ENCODE measurements at places on chromosomes 4 and X.

DNA sequence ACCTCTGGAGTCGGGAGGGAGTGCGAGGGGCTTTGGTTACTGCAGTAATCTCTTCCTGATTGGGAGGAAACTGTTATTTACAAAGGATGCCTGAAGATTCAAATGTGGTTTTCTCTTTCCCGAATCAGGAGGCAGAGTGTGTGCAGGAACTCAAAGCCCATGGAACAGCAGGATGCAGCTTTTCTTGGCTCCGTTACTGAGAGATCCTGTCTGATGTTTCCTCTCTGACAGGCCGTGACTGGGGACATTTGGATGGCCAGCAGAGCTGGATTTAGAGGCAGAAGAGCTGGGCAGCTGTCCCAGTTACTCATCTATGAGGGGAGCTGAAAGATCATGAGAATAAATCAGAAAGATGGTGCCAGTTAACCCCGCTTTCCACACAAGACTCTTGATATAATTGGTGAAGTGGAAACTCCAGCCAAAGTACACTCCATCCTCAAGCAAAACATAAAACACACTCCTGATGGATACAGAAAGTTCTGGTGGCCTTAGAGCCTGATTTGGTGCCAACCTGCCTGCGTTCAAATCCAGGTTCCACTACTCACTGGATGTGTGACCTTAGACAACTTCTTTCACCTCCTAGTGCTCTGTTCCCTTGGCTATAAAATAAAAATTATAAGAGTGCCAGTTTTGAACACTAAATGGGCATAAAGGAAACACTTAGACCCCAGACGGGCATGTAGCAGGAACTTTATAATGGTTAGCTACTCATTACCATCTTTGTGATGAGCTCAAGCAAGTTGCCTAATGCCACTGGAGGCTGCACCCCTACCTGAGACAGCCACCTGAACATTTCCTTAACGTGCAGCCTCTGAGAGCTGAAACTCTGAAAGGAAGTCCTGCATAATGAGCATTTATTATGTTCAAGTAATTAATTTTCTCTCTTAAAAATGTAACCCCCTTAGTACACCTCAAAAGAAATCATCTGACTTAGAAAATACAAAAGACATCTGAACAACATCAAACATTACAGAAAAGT is 349.0 kb upstream of the GATB start:
- DNase-seq: no peak

- no peak for DNase-seq
These were observed 508.7 kb downstream of the TRIML1 start for GRCh38 chr4:188647820-188648370.

DNA sequence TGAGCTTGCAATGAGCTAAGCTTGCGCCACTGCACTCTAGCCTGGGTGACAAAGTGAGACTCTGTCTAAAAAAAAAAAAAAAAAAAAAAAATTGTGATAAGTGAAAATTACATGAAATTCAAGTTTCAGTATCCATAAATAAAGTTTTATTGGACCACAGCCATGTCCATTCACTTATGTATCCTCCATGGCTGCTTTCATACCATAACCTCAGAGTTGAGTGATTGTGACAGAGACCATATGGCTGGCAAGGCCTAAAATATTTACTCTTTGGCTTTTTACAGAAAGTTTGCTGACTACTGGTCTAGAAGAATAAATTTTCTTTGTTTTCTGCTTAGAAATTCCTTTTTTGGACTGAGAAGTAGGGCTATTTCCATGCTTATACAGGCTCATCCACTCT is 11.8 kb upstream of the SHISA3 start:
- no peak for DNase-seq

GRCh38 chr4:119695216-119695615 is 66.6 kb upstream of the PDE5A start:
- DNase-seq: no peak

GRCh38 chrX:31563792-31564191 is 492.0 kb upstream of the FTHL17 start:
- no peak for DNase-seq

DNA sequence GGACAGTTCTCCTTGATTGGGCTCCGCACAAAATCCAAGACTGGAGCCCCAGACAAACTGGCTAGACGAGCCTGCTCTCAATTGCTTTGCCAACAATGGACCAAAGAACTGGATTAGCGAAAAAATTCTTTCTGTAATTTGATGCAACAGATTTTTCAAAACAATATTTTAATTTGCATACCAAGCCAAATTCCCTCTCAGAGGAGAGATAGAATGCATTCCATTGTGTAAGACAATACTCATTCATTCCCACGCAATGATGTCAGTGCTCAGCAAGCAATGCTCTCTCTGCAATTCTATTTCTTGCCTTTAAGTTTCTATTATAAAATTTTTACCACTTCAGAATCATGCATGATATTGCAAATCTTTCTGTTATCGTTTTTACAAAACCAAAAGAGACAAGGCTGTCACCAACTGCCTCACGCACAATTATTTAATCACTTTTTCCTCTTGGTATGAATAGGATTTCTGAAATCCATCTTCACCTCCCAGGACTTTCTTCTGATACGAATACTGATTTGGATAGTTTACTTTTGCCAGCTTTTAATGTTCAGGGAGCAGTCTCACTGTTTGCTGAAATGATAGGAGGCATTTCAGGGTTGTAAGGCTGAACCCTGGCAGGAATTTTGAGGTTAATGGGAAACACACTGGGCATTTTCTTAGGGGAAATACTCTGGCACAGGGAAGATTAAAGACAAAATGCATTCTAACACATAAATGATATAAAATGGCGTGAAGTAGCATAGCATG is 46.1 kb upstream of the HCCS start:
- DNase-seq: no peak

DNA sequence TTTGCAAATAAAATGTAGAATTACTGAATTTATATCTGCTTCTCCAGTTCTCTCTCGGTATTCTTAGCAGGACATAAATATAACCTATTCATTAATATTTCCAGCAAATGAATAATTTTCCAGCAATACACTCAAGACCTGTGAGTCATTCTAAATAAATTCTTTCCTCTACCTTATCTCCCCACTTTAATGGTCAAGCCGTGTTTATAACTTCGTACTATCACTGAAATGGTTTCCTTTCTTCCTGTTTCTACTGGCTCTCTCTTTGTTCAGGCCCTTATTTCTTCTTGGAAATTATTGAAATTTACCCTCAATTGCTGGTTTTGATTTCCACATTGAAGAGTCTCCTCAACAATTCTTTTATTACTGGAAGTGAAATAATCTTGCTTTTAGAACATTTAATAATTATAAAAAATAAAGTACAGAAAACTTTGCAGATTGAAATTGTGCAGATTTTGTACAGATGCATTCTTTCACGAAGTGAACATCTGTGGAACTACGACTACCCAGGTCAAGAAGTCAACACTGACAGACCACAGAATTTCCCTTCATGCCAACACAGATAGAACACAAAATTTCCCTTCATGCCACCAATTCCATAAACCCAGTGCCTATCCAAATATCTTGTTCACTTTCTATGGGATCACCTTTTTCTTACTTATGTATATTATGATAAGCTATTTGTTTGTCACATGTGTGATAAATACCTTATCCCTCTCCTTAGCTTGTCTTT is 205.7 kb downstream of the FAT4 start:
- no peak for DNase-seq

GRCh38 chr4:102529977-102530376 is 28.8 kb downstream of the NFKB1 start:
- no peak for DNase-seq

GRCh38 chrX:75648803-75649588 is 126.2 kb upstream of the ZDHHC15 start:
- no peak for DNase-seq

GRCh38 chrX:124344246-124344645 is 2.1 kb upstream of the SH2D1A start:
- DNase-seq: no peak

- no peak for DNase-seq
These were observed 643.9 kb downstream of the TRIML1 start for GRCh38 chr4:188783175-188783574.

- no peak for DNase-seq
These were observed 36.3 kb downstream of the IL21 start for GRCh38 chr4:122584519-122584918.

- DNase-seq: no peak
These were observed 147.9 kb downstream of the CHIC2 start for GRCh38 chr4:53916431-53916889.

- DNase-seq: peak; percentile 87
These were observed at the start of gene SPRY1 for GRCh38 chr4:123396307-123397143. SPRY1 (plus strand) TSS chr4:123396795; CDS start chr4:123401592, 4,797 bp downstream.

GRCh38 chr4:174983128-174983750 is 65.1 kb downstream of the ADAM29 start:
- no peak for DNase-seq

- DNase-seq: no peak
These were observed 25.9 kb downstream of the PLAC1 start for GRCh38 chrX:134632355-134632754.

DNA sequence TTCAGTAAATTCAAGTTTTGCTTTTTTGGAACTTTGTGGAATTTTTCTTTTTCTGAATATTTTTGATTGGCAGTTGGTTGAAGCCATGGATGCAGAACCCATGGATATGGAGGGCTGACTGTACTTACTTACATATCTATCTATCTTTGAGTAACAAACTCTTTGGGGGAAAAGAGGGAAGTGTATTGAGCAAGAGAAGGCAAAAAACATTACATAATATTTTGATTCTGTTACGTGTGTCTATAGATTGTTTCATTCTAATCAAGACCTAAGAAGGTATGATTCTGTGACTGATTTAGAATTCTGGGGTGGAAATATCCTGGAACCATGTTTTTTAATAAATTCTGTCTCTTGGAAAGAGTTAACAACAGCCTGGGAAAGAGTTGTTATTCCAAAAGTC is 31.5 kb downstream of the GRSF1 start:
- DNase-seq: no peak

GRCh38 chr4:113057891-113058290 is 8.4 kb downstream of the ANK2 start:
- DNase-seq: no peak

DNA sequence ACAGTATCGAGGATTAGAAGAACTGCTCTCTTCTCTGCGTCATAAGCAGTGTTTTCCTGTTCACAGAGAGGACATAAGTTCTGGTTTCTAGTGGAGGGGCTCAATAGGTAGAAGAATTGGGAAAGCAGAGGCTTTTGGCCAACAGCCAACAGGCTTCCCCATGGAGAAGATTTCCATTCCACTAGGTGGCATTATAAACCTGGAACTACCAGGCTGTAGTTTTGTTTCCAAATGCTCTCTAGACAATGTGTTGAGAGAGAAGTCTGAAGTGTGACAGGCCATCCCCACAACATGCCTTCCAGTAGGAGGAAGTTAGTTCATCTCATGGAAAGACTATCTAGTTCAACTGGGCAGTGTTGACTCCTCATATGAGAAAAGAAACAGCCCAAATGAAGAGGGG is 63.8 kb upstream of the ANXA10 start:
- no peak for DNase-seq

- no peak for DNase-seq
These were observed 20.3 kb upstream of the PDCL2 start for GRCh38 chr4:55612341-55612740.

- DNase-seq: no peak
These were observed 4.8 kb downstream of the THOC2 start for GRCh38 chrX:123728016-123728415.

- DNase-seq: no peak
These were observed 67.6 kb downstream of the FAM184B start for GRCh38 chr4:17713779-17714178.

GRCh38 chr4:187500796-187501195 is 494.8 kb upstream of the ZFP42 start:
- no peak for DNase-seq

DNA sequence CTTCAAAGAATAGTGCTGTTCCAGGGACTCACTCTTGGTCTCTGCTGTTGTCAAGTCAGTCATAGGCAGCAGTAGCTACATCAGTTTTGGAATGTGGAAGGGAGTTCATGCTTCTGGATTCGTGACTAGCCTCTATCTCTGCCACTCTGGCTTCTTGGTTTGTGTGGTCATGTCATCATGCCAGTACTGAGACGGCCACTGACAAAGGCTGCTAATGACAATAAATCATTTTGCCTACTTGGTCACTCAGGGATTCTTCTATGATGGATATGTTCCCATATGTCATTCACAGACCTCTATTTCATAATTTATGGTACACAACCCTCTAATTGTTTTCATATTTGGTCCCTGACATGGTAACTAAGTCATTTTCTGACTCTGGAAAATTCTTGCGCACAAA is 450.8 kb upstream of the BOD1L1 start:
- no peak for DNase-seq

DNA sequence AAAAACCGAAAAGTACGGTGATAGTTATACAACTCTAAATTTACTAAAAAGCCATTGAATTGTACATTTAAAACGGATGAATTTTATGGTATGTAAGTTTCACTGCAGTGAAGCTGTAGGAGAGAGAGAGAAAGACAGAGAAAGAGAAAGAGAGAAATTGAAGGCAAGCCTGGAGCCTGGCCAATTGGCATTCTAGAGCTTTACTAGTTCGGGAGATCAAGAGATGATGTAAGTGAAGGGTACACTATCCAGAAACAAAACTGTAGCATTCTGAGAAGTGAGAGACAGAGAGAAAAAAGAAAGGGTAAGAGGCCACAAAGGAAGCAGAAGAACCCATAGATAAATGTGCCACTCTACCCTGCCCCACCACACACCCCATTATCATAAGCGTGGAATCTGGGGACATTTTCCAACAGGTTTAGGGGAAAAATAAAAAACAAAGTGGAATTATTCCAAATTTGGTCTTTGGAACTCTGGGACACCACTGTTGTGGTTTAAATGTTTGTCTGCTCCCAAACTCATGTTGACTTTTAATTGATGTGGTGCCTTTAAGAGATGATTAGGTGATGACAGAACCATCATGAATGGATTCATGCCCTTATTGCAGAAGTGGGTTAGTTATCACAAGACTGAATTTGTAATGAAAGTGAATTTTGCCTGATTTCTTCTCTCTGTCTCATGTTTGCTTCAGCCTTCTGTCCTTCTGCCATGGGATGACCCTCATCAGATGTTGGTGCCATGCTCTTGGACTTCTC is 123.0 kb upstream of the PLS3 start:
- no peak for DNase-seq

GRCh38 chr4:184815046-184815877 is 10.5 kb downstream of the ACSL1 start:
- peak; percentile 83 for DNase-seq

GRCh38 chrX:72001471-72001870 is 90.8 kb downstream of the NHSL2 start:
- no peak for DNase-seq

DNA sequence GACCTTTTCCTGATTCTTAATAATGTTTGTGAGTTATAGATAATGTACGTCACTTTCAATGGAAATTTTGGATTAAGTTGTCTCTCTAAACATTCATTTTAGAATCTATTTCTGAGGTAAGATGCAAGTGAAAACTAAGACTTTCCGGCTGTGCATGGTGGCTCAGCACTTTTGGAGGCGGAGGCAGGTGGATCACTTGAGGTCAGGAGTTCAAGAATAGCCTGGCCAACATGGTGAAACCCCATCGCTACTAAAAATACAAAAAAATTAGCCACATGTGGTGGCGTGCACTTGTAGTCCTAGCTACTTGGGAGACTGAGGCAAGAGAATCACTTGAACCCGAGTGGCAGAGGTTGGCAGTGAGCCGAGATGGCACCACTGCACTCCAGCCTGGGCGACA is 524.6 kb upstream of the SLIT2 start:
- no peak for DNase-seq

- no peak for DNase-seq
These were observed 5.5 kb downstream of the ATP10D start for GRCh38 chr4:47490550-47490949.

GRCh38 chr4:8582436-8582835 is 2.2 kb downstream of the GPR78 start:
- DNase-seq: peak; percentile 10

- no peak for DNase-seq
These were observed 93.7 kb upstream of the SOD3 start for GRCh38 chr4:24701683-24702082.

- no peak for DNase-seq
These were observed 377.3 kb downstream of the ARAP2 start for GRCh38 chr4:35867057-35867456.

All from left colon (tissue), 2 donors.